ENCODE measurements at places on chromosomes 11 and 22. TPM values are rescaled to one million over a fixed set of nuclear protein-coding genes. Genes with fewer than 3 reads are reported as not detected.

DNA sequence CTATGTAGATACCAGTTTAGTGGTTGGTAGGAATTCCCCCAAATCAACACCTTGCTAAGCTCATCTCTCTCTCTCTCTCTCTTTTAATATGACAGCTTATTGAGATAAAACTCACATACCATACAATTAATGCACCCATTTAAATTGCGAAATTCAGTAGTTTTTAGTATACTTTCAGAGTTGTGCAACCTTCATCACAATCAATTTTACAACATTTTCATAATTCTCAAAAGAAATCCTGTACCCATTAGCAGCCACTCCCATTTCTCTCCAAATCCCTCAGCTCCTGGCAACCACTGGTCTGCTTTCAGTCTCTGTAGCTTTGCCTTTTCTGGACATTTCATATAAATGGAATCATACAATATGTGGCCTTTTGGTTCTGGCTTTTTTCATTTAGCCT, 13.3 kb downstream of the NNMT start:
- DNase-seq: peak; percentile 47

Gene KRTAP5-7
- not detected for total RNA-seq

- DNase-seq: no peak
Measured at GRCh38 chr22:32158712-32159533, at the start of gene C22orf42. Gene C22orf42 (minus strand): TSS chr22:32159303. CDS start chr22:32159215, 88 bp downstream.

Gene PRG3
- total RNA-seq: not detected

Gene DGAT2
- 7.6 TPM for total RNA-seq

GRCh38 chr22:37520776-37521191, 1.6 kb upstream of the CARD10 start:
- no peak for DNase-seq

DNA sequence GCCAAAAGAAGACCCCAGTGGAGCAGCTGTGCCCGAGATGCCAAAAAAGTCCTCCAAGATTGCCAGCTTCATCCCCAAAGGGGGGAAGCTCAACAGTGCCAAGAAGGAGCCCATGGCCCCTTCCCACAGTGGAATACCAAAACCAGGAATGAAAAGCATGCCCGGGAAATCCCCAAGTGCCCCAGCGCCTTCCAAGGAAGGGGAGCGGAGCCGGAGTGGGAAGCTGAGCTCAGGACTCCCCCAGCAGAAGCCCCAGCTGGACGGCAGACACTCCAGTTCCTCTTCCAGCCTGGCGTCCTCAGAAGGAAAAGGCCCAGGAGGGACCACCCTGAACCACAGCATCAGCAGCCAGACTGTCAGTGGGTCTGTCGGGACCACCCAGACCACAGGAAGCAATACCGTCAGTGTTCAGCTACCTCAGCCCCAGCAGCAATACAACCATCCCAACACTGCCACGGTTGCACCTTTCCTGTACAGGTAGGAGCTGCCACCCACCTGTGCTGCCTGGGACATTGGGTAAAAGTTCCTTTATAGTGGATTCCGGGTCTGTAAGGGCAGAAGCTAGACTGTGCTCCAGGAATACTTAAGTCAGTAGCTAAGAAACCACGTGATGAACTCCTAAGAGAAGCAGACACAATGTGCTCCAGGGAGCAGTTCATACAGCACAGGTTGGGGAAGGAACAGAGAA, 221.3 kb downstream of the NAV2 start:
- no peak for DNase-seq

Gene OR51B2
- total RNA-seq: not detected

DNA sequence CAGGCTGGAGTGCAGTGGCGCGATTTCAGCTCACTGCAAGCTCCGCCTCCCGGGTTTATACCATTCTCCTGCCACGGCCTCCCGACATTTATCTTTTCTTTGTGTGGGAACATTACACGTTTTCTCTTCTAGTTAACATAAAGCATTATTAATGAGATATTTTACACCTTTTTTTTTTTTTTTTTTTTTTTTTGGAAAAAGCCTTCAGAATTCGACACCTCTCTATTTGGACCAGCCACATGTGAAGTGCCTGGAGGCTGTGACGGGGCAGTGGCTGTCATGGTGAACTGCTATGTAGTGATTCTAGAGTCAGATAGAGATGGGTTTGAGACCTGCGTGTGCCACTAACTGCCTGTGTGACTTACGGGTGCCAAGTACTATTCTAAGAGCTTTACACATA, 64.3 kb downstream of the SMIM38 start:
- no peak for DNase-seq

DNA sequence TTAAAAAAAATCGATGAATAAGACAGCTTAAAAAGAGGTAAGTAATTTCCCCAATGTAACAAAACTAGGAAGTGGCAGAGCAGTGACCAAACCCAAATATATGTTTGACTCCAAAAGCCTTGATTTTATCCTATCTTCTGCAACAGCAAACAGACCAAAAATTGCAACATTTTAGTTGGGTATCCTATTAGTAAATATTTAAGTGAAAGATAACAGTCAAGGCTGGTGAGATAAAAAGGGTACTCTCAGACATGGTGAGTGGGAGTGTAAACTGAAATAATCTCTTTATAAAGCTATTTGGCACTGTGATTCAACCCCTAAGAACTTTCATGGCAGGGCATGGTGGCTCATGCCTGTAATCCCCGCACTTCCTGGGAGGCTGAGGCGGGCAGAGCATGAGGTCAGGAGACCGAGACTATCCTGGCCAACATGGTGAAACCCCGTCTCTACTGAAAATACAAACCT, 1.9 kb upstream of the RDX start:
- no peak for DNase-seq

- no peak for DNase-seq
Measured at GRCh38 chr11:18485913-18486528, 30.4 kb downstream of the LDHAL6A start.

Gene SEPTIN5
- total RNA-seq: 31.5 TPM

DNA sequence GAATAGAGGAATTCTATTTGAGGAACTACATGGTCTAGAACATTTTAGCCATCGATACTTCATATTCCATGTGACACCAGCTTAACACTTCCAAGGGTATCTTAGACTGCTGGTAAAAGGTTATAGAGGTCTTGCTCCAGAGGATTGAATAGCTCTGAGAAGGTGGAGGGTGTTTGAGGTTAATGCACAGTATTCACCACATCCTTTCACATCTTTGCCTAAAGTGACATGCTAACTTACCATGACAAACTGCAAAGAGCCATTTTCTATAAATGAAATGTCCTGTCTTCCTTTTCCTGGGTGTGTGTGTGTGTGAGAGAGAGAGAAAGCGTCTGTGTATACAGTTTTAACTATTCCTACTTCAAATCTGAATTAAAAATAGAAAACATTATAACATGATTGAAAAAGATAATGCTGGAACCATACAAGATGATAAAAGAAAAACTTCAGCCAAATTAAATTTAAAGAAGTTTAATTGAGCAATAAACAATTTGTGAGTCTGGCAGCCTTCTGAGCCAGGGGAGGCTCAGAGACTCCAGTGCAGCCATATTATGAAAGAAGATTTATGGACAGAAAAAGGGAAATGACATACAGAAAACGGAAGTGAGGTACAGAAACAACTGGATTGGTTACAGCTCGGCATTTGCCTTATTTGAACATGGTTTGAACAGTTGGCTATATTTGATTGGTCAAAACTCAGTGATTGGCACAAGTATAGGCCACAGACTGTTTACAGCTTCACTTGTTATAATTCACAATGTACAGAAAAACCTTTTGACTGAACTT, 320.9 kb upstream of the CCDC179 start:
- DNase-seq: no peak

DNA sequence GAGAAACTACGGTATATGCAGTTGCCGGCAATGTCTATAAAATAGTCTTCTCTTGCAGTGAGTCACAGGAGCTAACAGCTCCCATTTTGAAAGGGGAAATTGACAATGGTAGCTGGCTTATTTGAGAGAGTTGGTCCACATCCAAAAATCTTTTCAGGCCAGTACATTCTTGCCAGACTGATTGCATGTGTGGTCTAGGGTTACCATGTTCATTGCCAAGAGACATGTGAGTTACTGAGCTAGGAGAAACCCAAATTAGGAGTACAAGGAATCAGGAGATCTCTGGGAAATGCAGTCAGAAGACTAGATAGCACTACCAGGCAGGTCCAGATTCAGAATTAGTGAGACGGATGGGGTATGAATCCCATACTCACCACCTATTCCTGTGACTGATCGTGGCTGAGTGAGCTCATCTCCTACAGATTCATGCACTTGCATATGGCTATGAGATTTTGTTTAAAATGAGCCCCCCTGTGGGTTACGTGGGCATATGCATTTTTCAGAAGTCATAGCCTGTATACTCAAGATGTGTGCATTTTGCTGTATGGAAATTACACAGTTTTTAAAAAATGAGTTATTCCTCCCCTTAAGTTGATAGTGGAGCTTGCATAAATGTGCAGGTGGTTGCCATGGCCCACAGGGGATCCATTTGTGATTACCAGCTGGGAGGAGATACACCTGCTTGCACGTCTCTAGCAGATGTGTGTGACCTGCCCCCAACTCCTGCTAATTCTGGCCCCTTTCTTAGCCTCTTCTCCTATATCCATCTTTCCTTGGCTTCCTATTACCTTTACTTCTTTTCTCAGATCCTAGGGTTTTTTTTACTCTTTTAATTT, 102.7 kb downstream of the COMMD9 start:
- DNase-seq: peak; percentile 20

Gene DRICH1
- total RNA-seq: not detected

Gene RASSF10
- total RNA-seq: not detected

Gene SELENOM
- 268 TPM for total RNA-seq
